ENCODE measurements at places on chromosomes 3 and 15.

DNA sequence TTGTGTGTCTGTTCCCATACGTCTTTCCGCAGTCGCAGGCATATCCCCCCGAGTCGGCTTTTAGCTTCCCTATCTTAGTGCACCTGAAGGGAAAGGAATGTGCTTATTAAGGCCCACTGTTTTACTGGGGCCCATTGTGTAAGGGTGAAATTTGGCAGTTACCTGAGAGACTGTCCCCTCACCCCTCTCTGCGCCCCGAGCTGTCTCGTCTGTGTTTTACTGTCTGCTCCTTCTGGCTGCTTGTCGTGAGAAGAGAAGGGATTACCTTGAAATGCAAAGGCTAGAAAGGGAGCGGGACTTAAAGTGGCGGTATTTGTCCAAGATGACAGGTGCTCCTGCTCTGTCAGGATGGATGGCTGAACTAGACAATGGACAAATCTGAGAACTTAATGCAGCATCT is 233.0 kb upstream of the POU1F1 start:
- DNase-seq = no peak

- DNase-seq = no peak
These were observed 272.2 kb upstream of the NR2E3 start for GRCh38 chr15:71538181-71538580.

DNA sequence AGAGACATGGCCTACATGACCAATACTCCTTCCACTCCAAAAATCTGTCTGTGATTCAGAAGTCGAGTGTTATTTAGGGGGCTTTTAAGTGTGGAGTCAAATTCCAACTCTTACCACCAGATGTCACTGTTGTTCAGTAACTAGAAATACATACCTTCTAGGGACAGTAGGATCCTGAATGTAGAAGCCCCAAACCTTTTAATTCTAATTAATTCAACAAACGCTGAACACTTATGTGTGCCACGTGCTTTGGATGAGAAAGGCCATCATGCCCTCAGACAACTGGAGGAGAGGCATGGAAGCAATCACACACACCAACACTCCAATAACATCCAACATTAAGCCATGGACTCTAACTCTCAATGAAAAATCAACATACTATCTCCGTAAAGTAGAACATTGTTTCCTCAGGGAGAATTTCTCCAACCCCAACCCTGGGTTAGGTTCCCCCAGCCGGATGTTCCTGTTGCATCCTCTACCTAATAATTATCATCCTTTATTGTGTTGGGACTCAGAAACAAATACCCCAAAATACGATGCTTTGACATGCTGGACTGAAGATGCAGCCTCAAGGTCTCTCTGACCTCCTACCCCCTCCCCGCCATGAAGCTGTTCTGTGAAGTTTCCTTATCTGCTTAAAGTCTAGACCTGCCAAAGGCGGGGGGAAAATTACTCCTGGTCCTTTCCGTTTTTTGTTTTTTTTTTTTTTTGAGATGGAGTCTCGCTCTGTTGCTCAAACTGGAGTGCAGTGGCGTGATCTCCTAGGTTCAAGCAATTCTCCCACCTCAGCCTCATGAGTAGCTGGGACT is 8.0 kb upstream of the CCDC13 start:
- no peak for DNase-seq

DNA sequence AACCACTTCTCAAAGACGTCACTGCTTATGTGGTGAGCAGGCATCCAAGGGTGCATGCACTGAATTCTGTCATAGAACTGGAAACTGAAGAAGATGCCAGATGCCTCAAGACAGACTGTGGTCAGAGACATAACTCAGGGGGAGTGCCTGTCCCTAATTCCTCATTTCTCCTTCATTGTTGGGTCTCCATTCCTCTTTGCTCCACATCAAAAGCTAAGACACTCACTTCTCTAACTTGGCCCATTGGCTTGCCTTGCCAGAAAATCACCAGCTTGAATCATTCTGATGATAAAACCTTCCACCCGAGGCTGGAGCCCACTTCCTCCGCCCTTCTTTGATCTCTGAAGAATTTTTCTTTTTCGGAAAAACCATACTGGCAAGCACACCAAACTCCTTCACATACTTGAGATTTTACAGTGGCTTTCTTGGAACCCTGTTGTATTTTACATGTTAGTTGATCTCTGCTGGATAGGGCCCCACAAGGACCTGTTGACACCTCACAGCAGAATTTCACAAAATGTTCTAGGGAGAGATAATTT is 69.9 kb downstream of the COL8A1 start:
- DNase-seq = no peak

GRCh38 chr3:192685801-192686200 is 41.5 kb downstream of the FGF12 start:
- no peak for DNase-seq

GRCh38 chr3:118900737-118901525 is 133.7 kb downstream of the IGSF11 start:
- DNase-seq = no peak

DNA sequence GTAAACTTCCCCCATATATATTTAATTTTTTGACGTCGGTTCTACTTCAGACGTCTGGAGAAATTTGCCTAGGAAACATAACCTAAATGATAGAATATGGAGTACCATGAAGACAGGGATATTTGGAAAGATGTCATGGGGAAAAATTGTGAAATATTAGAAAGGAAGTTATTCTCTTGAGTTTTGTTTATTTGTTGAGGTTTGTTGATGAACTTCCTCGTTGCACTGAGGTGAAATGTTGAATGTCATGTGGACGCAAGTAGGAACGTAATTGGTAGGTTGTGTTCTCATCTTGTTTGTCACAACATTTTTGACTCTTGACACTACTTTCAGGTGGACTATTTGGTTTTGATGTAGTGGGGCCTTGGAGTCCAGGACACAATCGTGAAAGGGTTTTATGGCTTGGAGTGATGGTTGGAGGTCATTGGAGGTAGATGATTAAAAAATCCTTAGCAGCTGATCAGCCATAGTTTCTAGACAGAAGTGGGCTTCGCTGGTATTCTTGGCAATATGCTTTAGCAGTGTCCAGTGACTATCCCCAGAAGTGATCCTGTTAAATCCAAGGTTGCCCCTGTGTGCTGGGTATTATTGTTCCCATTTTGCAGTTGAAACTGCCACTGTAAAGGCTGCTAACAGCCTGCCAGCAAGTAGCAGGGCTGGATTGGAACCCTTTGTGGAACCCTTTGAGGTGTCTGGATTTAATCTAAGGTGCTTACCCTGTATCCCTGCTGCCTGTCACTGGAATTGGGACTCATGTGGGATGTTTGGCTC is 1.5 kb downstream of the ABHD5 start:
- DNase-seq = no peak

DNA sequence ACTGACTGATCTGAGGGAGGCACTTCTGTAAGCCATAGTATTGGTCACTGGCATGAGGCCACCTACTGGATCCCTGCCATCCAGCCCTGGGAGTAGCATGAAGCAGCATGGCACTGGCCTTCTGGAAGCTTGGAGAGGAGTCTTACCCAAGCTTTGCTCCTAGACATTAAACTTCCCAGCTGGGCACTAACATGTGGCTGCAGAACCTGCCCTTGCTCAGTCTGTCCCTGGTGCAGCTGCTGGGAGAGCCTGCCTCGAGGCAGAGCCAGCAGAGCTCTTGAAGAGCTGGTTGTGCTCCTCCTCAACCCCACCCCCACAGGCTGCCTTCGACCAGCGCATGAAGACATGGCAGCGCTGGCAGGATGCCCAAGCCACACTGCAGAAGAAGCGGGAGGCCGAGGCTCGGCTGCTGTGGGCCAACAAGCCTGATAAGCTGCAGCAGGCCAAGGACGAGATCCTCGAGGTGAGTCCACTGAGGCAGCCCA is 17.1 kb upstream of the SNX22 start:
- DNase-seq = no peak

DNA sequence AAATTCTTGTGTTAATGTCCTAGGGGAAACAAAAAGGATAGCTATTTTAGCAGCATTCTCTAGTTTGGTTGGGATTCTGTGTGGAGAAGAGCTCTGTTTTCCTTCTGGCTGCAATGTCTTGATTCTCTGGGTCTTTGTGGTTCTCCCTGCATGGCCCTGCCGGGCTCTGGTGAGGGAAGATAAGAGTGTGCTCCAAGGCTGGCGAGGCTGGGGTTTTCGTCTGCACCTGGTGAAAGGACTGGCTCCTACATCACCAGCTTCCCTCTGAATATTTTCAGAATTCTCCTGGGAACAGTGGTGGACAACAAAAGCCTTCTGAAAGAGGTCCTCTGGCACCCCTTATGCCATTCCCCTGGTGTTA is 38.1 kb upstream of the SFMBT1 start:
- no peak for DNase-seq
